ENCODE measurements at places on chromosomes 2 and 18.

DNA sequence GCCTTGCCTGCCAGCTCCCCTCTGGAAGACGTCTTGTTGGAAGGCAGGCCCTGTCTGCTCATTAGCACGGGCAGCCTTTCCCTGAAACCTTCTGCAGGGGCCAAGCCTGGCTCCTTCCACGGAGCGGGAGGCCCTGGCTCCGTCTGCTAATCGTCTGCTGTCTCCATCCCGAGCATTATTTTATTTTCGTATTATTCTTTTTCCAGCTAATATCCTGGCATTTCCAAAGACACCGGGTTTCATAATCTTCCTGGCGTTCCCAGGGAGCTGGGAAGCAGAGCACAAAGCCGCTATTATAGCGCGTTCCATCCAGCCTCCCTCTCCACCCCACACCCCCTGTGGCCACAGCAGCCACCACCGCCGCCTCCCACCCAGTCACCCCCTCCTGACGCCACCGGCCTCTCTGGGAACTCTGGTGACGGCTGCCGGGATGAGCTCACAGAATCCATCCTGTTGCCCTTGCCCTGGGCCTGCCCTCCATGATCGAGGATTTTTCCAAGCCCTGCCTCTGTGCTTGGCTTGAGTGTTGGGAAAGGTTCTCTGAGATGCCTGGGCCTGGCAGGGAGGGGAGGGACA lies 125.5 kb downstream of the DYSF start:
- no peak for DNase-seq

- DNase-seq = peak; percentile 14
These were observed 2.8 kb downstream of the CLK1 start for GRCh38 chr2:200861617-200862155.

DNA sequence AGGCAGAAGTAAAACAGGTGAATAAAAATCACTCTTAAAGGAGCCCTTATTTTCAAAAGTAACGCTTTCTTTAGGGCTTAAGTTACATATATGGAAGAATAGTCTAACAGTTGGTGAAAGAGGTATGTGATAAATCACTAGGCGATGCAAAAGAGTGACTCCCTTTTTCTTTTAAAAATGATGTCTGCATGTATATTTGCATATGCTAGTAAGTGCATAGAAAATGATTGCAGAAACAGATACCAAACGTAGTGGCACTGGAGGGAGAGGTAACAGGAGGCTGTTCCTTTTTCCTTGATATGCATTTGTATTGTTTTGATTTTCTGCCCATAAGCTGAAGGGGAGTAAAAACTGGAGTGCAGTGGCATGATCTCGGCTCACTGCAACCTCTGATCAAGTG lies 158.3 kb downstream of the PRPF40A start:
- DNase-seq = no peak

- no peak for DNase-seq
These were observed 127.3 kb upstream of the FIGN start for GRCh38 chr2:163863073-163863472.

DNA sequence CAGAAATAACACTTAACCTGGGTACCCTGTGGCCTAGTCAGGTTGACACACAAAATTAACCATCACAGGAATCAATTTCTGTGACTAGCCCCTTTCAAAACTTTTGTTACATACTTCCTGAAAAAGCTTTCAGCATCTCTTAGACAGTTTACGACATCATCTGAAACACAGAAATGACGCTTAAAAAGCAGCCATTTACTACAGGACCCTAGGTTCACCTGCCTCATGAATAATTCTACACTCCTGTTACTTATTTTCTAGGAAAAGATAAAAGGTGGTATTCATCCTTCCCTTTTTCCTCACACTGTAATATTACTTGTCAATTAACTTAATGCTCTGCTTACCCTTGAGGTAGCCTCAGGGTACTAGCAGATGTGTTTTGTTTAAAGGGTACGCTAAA lies 388.4 kb downstream of the IRS1 start:
- no peak for DNase-seq

- DNase-seq = no peak
These were observed 57.8 kb downstream of the SPRED2 start for GRCh38 chr2:65374575-65374974.

DNA sequence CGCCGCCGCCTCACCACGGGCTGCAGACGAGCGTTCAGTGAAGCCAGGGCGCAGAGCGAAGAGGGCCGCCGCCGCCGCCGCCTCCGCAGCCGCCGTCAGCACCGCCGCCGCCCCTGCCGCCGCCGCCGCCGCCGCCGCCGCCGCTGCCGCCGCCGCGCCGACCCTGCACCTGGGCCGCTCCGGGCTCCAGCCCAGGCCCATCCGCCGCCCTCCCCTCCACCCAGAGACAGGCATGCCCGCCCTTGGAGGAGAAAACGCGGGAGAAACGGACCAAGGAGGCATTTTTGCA lies 3.0 kb downstream of the POU3F3 start:
- no peak for DNase-seq

DNA sequence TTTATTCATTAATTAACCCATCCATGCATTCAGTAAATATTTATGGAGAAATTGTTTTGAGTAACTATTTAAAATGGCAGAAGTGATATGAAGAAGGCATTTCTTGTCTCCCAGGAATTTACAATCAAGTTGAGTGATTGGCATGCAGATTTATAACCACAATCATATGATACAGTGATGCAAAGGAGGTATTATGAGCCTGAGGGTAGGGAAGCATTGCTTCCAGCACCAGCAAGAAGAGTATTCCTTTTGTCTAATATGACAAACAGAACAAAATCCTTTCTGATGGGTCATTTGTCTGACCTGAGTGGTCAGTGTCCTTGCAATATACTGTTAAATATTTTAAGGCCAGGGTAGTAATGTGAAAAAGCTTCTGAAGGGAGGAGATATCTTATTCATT lies 244.2 kb upstream of the RGPD4 start:
- DNase-seq = no peak

- no peak for DNase-seq
These were observed 36.5 kb upstream of the CDH19 start for GRCh38 chr18:66640431-66640830.

- DNase-seq = no peak
These were observed 67.7 kb upstream of the GLI2 start for GRCh38 chr2:120667981-120668380.

- no peak for DNase-seq
These were observed 791.1 kb upstream of the SOX11 start for GRCh38 chr2:4900861-4901770.

DNA sequence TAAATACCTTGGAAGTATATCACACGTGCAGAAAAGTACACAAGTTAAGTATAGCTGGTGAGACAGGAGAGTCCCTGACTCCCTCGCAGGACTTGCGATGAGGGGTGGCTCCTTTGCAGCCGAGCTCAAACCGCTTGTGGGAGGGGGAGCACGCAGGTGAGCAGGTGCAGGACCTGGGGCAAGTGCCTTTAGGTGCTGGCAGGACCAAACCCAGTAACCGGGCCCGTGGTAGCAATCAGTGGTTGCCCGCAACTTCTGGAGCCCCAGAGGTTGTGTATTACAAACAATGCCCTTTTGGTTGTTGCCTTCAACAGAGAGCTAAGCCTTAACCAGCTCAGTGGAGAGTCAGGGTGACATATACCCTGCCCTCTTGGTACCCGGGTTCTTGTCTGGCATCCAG lies 132.8 kb downstream of the PARD3B start:
- no peak for DNase-seq

DNA sequence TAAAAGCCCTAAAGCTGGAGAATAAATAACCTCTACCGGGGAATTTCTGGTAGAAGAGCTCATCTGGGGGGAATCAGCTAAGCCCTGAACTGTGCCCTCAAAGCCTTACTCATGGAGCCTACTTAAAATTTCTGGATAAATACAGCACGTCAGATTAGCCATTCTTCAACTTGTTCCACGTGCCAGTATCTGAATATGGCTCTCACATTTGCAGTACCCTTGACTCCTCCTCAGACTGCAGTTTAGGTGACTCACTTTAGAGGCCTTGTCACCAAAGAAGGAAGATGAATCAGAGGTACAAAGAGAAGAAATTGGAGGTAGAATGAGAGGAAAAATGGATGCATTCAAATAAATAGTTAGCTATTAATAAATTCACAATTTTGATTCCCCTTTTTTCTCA lies 34.6 kb upstream of the POTEC start:
- no peak for DNase-seq

- peak; percentile 29 for DNase-seq
These were observed 51.8 kb downstream of the MTHFD2 start for GRCh38 chr2:74250189-74250631.

- DNase-seq = no peak
These were observed 208.1 kb upstream of the RND3 start for GRCh38 chr2:150695451-150696135.

GRCh38 chr2:85605406-85606115 lies 3.1 kb upstream of the TMEM150A start:
- DNase-seq = no peak

GRCh38 chr2:216485745-216486144 lies 12.9 kb upstream of the RPL37A start:
- no peak for DNase-seq

DNA sequence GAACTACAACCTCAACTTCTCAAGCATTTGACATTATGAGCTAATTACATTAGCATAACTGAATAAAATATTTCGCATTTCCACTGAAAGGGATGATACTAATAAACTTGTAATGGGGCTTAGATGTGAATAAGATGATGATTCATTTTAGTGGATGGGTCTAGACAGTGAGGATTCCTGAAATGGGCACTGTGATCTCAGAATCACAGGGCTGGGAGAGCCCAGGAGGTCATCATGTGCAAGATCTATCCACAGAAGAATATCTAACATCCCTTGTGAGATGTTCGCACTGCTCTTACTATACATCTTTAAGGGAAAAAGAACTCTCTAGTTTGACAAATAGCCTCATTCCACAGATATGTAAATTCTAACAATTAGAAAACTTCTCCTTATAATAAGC lies 245.7 kb downstream of the DYM start:
- DNase-seq = no peak

- no peak for DNase-seq
These were observed 46.0 kb upstream of the COBLL1 start for GRCh38 chr2:164887434-164888144.

DNA sequence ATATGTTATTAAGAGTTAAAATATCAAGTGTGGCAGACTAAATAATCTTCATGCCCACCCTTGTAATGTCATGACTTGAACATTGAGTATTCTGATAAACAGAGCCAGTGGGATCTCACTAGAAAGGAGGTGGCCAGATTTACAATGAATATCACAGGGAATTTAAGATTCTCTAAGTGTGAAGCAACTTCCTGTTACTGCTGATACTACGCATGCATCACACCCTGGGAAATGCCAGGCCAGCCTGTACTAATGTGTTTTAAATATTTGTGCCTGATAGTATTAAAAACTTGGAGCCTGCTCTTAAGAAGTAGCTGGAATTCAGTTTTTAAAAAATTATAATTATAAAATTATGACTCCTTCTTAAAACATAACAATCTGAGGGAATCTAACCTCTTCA lies 148.3 kb downstream of the LAMA3 start:
- no peak for DNase-seq

DNA sequence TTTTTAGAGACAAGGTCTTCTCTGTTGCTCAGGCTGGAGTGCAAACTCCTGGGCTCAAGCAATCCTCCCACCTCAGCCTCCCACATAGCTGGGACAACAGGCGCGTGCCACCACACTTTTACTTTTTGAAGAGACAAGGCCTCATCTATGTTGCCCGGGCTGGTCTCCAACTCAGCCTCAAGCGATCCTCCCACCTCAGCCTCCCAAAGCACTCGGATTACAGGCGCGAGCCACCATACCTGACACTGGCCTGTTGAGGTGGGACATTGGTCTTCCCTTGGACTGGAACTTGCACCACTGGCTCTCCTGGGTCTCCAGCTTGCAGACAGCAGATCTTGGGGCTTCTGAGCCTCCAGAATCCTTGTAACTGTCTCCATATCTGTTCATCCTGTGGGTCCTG lies 75.6 kb downstream of the NDUFA10 start:
- no peak for DNase-seq

GRCh38 chr18:55128437-55128836 lies 169.2 kb upstream of the CCDC68 start:
- DNase-seq = no peak

- no peak for DNase-seq
These were observed 100.0 kb upstream of the CXCR4 start for GRCh38 chr2:136217996-136218395.

DNA sequence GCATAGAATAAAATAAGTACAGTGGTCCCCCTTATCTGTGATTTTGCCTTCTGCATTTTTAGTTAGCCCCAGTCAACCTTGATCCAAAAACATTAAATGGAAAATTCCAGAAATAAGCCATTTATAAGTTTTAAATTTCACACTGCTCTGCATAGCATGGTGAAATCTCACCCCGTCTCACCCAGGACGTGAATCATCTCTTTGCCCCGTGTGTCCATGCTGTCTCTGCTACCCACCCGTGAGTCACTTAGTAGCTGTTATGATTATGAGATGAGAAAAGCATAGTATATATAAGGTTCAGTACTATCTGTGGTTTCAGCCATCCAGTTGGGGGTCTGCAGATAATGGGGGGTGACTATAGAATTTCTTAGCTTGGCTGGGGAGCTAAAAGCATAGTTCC lies 67.3 kb downstream of the RHBDD1 start:
- DNase-seq = no peak

DNA sequence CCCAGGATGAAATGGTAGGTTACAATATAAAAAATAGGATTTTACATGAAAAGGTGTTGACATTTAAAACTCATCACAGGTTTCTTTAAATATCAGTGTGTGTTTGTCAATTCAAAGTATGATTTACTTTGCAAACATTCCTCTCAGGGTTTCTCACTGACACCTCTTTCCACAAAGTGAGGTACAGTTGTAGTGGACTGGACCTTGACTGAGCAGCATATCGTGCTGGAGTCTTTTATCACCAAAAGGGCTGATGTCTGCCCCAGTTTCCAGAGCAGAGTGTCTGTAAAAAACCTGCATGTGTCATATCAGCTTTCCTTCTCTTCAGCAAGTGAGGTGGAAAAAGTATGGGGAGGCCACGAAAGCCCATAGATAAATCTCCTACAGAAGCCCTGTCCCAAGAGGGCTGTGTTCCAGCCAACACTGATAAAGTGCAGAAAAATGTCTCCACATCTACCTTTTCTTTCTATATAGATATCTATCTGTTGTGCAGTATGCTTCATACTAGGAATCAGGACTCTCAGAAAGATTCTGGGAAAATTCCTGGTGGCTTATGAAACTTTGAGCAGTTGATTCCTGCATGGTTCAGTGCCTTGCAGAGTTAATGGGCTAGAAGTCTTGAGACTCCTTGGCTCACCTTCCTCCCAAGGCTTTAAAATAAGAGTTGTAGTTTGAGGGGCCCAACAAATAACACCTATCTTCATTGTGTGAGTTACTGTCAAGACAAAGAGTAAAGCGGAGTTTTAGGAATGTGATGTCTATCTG lies 6.9 kb downstream of the ACYP2 start:
- DNase-seq = no peak

- DNase-seq = no peak
These were observed 100.4 kb downstream of the SNTG2 start for GRCh38 chr2:1051075-1051474.

DNA sequence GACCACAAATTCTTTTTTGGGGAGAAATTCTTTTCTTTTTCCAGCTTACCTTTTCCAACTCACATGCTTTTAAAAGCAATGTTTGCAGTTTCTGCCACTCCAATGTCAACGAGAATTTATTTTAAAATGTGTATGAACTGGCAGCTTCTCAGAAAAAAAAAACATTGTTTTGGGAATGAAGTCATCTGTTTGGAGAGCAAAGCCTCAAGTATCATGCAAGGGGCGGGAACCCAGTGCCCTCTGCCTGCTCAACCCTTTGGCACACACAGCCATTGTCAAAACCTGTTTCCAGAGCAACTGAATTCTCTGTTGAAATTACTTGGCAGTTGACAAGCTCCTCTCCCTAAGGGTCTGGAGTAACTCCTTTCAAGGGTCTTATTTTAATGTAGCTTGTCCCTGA lies 128.5 kb downstream of the QPCT start:
- DNase-seq = no peak
